ENCODE measurements at places on chromosomes 12 and 14. TPM values are rescaled to one million over a fixed set of nuclear protein-coding genes. Genes with fewer than 3 reads are reported as not detected.

- DNase-seq, result no peak
Observed at GRCh38 chr12:119369907-119370546, 35.5 kb downstream of the CCDC60 start.

The RALGAPA1 gene
- 73.2 TPM for total RNA-seq

- no peak for DNase-seq
Observed at GRCh38 chr12:124568431-124569374, 1.3 kb upstream of the NCOR2 start.

GRCh38 chr12:1925684-1926006 is 7.2 kb upstream of the CACNA2D4 start:
- DNase-seq, result no peak

DNA sequence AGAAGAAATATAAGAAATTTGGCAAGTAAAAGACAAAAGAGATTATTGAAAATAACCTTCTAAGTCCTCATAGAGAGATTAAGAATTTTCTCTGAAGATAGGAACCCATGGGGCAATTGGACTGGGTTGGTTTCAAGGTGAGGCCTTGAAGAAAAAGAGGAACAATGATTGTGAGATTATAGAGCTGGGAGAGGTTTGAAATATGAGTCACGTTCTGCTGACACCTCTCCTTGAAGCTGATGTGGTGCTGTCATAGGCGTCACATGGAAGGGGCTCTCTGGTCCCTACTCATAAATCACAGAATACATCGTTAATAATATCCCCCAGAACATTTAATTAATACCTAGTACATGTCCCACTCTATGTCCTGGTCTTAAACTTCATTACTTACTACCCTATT is 227.6 kb upstream of the PDE3A start:
- no peak for DNase-seq

DNA sequence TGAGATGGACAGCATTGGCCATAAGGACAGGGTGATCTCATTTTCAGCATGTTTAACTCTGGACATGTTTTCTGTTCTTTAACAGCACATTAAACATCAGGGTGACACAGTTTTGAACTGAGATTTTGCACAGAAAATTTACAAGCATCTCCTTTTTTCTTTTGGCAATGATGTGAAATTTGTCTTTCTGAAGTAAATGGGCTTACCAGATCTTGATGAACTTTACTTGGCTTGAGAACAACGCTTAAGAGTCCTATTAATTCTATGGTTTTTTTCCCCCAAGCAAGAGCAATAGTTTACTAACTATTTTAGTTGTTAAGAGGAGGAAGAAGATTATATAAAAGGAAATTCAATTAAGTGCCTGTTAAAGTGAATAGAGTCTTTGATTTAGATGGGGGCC is 491.0 kb downstream of the SNAPC1 start:
- no peak for DNase-seq

DNA sequence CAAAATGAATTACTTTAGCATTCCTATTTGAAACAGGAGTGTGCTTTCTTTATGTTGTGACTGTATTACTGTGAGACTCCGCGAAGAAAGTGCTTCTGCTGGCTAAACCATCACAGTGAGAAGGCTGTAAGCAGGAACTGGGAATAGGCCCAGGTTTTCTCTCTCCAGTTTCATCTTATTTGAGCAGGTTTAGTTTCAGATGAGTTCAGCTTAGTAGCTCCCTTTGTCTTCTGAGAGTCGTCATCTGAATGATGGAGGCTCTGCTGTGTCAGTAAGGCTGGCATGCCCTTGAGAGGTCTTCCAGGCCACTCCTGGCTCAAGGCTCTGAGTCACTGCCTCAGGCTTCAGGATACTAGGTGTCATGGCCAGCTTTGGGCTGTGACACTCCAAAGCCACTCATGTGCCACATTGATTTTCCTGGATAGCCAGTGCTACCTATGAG is 205.6 kb upstream of the RGS6 start:
- DNase-seq, result no peak
